ENCODE measurements at places on chromosomes 6 and 20.

DNA sequence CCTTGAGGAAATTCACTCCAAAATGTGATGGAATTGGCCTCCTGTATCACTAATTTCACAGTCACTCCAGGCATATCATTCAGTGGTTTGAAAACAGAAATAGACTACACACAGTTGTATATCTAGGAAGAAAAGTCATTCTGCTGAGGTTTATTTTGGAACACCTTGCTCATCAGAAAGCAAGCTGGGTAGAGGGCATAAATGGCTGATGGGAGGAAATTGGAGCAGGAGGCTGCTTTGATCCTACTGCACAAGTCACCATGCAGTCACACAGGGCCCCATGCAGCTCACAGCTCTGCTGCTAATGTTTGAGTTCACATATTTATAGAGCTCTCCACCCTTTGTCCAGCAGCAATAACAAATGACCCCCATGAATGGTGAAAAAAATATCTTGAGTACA is 12.3 kb downstream of the NHLRC1 start:
- DNase-seq = no peak

- DNase-seq = no peak
Measured at GRCh38 chr6:170127151-170127550, 163.7 kb downstream of the DLL1 start.

GRCh38 chr6:122258839-122259238 is 140.6 kb upstream of the HSF2 start:
- no peak for DNase-seq

GRCh38 chr6:163916315-163917081 is 502.0 kb downstream of the QKI start:
- no peak for DNase-seq

- peak; percentile 83 for DNase-seq
Measured at GRCh38 chr6:111925296-111925695, 52.0 kb upstream of the FYN start.

DNA sequence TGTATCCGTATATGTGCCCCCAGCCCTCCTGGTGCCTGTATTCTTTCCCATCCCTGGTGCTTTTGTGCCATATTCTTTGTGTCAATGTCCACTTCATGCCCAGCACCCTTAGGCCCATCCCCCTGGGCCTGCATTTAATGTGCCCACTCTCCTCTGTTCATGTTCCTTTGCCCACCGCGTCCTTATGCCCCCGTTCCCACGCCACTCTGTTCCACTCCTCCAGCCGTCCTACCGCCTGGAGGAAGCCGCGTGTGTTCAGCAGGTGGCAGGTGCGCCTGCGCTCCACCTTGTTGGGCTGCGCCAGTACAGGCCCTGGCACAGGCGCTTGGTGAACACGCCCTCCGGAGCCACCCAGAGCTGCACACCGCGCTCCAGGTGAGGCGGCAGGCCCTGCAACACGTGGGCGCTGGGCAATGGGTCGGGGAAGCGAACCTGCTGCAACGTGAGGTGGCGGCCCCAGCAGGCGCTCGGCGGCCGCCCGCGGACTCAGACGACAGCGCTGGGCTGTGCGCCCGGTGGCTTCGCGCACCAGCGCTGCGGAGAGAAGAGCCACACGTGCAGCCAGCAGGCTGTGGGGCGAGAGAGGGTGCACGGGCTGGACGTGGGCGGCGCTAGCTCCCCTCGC is 4.0 kb upstream of the FOXS1 start:
- no peak for DNase-seq

DNA sequence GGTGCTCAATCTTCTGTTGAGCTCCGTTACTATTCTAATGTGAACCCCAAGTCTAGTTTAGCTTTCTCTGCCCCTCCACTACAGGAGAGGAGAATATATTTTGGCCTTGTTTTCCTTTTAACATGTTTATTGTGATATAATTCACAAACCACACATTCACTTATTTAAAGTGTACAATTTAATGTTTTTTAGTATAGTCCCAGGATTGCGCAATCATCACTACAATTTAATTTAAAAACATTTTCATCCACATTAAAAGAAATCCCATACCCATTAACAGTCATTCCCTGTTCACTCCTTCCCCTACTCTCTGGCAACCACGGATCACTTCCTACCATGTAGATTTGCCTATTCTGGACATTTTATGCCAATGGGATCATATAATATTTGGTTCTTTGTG is 64.5 kb upstream of the BMP6 start:
- DNase-seq = no peak

DNA sequence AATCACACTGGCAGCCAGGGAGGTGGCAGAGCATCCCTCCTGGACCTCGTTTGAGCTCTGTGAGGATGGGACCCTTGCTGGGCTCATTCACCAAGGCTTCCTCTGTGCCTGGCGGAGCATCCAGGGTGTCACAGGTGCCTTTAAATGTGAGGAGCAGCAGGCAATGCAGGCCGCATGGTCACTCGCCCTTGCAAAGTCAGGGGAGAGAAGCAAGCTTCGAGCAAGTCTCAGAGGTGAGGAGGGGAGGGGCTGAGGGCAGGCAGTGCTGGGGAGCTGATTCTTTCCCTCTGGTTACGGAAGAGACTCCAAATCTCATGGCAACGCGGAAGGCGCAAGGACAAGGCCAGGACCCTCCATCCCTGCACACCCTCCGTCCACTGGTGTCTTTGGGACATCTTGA is 182.7 kb upstream of the PMEPA1 start:
- no peak for DNase-seq

DNA sequence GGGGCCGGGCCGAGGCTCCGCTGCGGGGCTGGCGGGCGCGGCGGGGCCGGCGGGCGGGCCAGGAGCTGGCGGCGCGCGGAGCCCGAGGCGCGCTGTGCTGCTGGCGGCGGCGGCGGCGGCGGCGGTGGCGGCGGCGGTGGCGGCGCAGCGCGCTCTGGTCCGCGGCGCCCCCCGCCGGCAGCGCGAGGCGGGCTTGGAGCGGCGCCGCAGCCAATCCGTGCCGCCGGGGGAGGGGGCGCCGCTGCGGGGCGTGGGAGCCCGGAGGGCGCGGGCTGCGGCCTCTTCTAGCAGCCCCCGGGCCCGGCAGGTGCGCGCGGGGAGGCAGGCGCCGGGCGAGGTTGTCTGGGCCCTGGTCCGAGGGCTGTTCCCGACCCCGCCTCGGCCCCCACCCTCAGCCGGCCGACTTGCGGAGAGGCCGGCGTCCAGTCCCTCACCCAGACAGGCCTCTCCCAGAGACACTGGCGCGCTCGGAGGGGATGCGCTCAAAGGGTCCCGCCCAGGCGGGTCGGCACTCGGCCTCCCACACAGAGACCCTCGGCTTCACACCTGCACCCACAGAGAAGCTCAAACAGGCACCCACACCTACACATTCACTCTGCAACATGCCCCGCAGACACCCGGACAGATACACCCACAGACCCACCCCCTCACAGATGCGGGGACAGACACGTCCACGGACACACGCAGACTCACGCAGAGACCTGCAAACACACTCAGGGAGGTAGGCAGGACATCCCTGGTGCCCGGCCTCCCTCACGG is at the start of gene RIMS4:
Gene RIMS4, minus strand, starts transcription at position 156 of the 759 bp plus-strand sequence. CDS start 275 bp downstream, outside the sequence.
- DNase-seq = no peak

- no peak for DNase-seq
Measured at GRCh38 chr6:132733814-132734213, 20.0 kb upstream of the VNN1 start.

DNA sequence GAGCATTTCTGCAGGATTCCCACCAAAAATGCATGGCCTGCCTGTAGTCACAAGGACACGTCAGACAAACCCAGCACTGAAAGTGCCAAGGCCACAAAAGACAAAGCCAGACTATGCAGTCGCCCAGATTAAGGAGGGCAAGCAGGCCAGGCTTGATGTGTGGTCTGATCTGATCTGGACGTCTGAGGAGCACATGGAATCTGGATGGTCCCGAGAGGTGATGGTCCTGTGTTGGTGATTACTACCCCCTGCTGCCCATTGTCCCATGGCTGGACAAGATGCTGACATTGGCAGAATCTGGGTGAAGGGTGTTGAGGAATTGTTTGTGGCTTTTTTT is 17.1 kb downstream of the NPEPL1 start:
- DNase-seq = no peak

GRCh38 chr6:11538052-11538818 is 686 bp downstream of the TMEM170B start:
- DNase-seq = peak; percentile 23

- no peak for DNase-seq
Measured at GRCh38 chr6:15618685-15619084, 44.1 kb downstream of the DTNBP1 start.
